ENCODE measurements at places on chromosomes 7 and 10.

DNA sequence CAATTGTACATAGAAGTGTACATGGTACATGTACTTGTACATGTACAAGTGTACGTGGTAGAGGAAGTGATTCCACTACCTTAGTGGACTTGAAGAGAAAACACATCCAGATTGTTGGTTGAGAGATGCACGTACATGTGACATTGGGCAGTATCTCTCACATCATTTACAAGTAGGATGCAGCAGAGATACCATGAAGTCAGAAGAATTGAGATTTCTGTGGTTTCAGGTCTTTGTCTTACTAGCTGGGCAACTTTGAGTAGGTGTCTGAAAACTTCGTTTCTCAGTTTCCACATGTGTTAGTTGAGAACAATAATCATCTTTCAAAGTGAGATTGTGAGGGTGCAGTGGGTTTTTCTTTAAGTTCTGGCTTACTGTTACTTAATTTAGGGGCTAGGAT, 21.5 kb downstream of the CLDN12 start:
- no peak for DNase-seq

GRCh38 chr7:151672716-151673115, 153.0 kb upstream of the RHEB start:
- DNase-seq: no peak

GRCh38 chr7:117084286-117084685, 131.0 kb downstream of the ST7 start:
- DNase-seq: no peak

- no peak for DNase-seq
These were observed 60.1 kb upstream of the FAM171A1 start for GRCh38 chr10:15430969-15431771.

DNA sequence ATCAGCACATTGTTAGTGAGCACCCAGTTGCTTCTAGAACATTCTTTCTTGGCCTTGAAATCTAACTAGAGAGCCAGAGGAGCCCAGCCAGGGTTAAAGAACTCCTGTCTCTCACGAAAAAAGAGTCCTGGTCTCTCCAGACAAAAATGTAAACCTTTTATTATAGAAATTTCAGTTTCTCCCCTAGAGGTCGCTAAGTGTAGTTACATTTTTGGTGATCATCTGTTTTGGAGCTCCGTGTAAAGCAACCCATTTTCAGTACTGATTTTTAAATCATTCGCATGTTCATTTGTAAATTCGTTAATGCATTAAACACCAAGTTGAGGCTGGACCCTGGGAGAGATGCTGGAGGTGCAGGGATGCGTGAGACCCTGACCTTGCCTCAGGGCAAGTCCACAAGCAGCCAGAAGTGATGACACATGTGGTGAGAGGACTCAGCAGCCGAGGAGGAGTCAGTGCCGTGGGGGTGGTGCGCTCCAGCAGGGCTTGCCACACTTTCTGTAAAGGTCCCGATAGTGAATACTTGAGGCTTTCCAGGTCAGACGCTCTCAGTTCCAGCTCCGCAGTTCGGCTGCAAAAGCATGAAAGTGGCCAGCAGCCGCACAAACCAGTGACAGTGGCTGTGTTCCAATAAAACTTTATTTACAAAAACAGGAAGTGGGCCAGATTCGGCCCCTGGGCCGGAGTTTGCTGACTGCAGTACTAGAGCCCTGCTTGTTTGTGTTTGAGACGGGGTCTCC, 578.6 kb upstream of the FOXK1 start:
- DNase-seq: no peak

DNA sequence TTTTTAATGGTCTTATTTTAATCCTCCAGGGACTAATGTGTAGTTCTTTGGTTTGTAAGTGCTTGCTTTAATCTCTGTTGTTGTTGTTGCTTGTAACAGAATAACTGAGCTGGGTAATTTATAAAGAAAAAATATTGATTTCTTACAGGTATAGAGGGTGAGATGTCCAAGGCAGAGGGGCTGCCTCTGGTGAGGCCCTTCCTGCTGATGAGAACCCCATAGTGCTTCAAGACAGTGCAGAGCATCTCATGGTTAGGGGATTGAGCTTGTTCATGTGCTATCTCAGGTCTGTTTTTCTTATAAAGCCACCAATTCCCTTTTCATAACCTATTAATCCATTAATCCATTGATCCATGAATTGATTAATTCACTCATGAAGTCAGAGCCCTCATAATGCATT, 516.3 kb upstream of the KCND2 start:
- DNase-seq: no peak

DNA sequence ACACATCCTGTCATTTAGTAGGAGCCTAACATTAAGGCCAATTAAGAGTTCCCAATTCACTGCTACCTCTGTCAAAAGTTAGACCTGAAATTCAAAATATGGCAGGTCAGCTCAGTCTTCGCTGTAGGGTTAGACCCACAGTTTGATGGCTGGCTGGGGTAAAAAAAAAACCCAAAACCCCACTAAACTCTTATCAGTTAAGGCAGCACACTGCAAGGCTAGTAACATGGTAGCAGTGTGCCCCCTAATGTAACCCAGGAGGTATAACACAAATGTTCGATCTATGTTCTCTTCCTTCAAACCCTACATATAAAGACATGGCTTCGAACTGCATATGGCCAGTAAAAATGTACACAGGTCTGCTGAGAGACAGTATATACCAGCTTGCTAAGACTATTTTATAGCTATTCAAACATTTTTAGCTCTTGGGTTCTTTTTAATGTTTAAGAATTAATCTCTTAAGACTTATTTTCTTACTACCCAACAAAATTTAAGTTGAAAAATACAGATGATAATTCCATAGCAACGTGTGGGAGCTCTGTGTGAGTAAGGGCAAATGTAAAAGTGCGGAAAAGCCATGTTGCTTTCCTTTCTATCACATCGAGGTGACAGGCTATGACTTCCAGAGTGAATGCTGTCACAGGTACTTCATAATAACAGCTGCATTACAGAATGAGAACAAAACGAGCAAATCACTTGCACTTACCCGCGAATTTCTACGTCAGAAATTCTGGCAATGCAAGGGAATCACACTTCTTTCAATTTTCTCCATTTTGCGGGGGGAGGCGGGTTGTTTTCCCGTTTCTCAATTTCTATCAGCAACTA, 168.4 kb upstream of the IMMP2L start:
- DNase-seq: no peak

GRCh38 chr10:72509206-72509799, 116.6 kb downstream of the MICU1 start:
- DNase-seq: no peak

DNA sequence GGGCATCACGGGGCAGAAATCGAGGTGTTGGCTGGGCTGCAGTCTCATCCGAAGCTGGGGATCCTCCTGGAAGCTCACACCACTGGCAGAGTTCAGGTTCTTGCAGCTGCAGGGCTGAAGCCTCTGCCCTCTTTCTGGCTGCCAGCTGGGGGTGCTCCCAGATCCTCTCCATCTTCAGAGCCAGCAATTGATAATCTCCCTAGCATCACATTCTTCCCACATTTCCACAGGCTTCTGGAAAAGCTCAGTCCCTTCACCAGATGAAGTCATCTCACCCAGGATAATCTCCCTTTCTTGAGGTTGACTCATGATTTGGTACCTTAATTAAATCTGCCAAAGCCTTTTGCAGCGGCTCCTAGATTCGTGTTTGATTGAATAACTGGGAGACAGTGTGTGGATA, 55.2 kb downstream of the NRP1 start:
- no peak for DNase-seq

- DNase-seq: no peak
These were observed 90.3 kb downstream of the MICALL2 start for GRCh38 chr7:1368682-1369571.

DNA sequence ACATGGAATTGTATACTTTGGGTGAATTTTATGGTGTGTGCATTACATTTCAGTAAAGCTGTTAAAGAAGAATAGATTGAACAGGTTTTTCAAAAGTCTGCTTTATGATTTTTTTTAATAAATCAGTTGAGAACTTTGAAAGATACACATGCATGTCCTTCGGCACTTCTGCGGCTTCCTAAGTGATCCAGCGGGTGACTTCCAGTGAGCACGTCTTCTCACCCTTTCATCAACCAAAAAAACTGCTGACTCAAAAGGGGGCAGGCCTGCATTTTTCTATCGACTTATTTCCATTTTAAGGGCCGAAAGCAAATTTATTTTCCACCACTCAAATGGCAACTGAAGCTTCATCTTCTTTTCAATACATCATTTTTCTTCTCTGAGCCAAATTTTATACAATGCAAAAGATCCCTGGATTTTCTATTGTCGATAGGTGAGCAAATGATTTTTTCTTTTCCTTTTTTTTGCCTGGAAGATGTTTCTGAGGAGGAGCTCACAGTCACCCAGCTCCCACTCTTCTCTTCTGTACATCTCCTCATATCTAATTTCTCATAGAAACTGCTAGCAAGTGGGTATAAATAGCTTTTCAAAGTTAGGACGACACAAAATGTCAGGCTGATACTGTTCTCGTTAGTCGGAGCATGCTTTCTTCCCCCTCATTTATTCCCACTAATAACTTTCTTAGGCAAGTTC, 10.2 kb downstream of the CHST15 start:
- DNase-seq: no peak

GRCh38 chr7:71638108-71638507, 506.2 kb downstream of the GALNT17 start:
- DNase-seq: no peak
